ENCODE measurements at places on chromosomes 5 and 9.

GRCh38 chr5:108171759-108172158 is 210.1 kb downstream of the FBXL17 start:
- DNase-seq, result no peak

- DNase-seq, result peak; percentile 81
Measured at GRCh38 chr5:115838885-115839518, 2.4 kb downstream of the ATG12 start.

GRCh38 chr5:78926252-78926651 is 58.9 kb downstream of the ARSB start:
- DNase-seq, result no peak

GRCh38 chr5:109709225-109709624 is 19.5 kb downstream of the MAN2A1 start:
- DNase-seq, result no peak

- DNase-seq, result no peak
Measured at GRCh38 chr5:74422671-74423070, 217.9 kb downstream of the ENC1 start.

DNA sequence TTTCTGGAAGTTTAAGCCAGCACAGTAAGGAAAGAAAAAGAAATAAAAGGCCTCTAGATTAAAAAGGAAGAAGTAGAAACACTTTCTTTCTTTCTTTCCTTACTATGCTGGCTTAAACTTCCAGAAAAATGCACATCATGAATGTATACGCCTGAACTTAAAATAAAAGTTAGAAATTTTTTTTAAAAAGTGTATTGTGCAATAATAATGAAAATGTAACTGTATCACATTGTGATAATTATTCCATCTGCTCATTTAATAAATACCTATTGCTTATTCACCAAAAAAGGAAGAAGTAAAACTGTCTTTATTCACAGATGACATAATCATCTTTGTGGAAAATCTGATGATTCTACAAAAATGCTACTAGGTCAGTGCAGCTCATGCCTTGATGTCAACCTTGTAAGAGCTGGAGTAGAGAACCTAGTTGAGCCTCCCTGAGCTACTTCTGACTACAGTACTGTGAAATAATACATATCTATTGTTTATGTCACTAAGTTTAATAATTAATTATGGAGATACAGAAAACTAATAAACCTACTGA is 49.4 kb downstream of the MCTP1 start:
- DNase-seq, result no peak

GRCh38 chr5:164204338-164204946 is 699.0 kb downstream of the MAT2B start:
- no peak for DNase-seq

GRCh38 chr5:32308946-32309345 is 3.8 kb downstream of the MTMR12 start:
- no peak for DNase-seq

DNA sequence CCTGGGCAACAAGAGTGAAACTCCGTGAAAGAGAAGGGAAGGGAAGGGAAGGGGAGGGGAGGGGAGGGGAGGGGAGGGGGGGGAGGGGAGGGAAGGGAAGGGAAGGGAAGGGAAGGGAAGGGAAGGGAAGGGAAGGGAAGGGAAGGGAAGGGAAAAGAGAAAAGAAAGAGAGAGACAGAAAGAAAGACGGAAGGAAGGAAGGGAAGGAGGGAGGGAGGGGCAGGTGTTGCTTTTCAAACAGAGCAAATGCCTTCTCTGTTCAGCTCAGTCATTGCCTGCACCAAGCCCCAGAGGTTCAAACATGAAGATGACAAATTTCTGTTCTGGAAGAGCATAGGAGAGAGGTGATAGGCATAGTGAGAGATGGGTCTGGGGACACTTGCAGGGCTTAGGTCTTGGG is 330.0 kb downstream of the DRD1 start:
- no peak for DNase-seq

- DNase-seq, result no peak
Measured at GRCh38 chr5:95826949-95827891, 4.7 kb upstream of the GLRX start.

DNA sequence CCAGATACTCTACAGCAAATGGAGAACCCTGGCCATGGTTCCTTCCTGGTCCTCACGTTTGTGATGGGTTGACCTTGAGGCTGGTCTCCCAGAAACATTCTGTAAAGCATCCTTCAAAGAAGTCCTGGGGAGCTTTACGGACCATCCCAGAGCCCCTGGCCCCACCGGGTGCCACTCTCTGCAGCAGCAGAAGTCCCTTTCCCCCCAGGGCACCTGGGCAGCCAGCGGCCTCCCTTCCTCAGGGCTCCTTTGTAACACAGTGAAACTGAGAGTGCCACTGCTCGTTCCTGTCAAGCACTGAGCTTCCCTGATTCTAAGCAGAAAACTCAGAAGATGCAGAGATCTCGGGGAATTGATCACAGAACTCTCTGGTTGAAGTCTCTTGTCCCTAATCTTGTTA is 104.3 kb downstream of the ENTREP1 start:
- no peak for DNase-seq

GRCh38 chr5:154367101-154367500 is 78.7 kb upstream of the SAP30L start:
- DNase-seq, result no peak

- no peak for DNase-seq
Measured at GRCh38 chr9:96033896-96034295, 158.4 kb downstream of the ERCC6L2 start.

DNA sequence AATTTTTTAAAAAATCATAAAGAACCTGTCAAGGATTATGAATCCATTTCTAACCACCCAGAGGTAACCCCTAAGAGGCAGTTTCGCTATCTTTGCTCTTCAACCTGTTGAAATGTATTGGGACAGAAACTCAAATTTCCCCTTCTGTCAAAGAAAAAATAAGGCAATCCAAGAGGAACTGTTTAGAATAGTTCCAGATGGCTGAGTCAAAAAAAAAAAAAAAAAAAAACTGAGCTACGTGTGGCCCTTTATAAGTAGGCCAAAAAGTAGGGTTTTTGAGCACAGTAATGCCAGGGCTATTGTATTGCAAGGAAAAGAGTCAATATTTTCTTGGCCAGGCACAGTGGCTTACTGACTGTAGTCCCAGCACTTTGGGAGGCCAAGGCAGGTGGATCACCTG is 94.9 kb downstream of the RAD23B start:
- DNase-seq, result no peak

DNA sequence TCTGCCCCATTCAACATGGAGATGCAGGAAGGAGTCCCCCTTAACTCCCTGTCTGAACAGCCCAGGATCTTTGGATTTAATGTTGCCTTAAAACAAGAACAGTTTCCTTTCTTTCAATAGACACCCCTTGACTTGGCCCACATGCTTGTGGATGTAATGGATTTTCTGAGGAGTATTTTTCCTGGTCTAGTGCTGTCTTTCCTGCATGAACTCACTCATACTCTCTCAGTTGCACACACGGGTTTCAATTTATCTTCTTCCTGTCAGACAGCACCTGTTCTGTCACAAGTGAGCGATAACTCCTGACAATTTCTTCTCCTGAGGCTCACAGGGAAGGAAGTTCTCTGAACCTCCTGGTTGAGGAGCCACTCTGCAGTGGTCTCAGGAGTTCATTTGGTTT is 85.1 kb downstream of the ACER2 start:
- DNase-seq, result no peak

GRCh38 chr5:443239-444151 is 519 bp downstream of the EXOC3 start:
- DNase-seq, result peak; percentile 42

DNA sequence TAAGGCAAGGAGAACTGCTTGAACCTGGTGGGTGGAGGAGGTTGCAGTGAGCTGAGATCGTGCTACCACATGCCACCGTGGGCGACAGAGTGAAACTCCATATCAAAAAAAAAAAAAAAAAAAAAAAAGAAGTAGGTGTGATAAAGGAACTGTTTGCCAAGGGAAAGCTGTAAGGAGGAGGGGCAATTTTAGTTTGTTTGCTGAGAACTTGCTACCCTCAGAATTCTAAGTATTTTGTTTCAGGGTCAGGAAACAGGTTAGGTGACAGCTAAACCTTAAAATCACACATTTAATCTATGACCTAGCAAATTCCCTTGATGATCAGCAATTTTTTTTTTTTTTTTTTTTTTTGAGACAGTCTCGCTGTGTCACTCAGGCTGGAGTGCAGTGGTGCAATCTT is 7.2 kb upstream of the ARRDC3 start:
- DNase-seq, result peak; percentile 56

- DNase-seq, result no peak
Measured at GRCh38 chr9:15738011-15738410, 185.2 kb downstream of the CCDC171 start.

- DNase-seq, result no peak
Measured at GRCh38 chr5:124729720-124730359, 16.6 kb downstream of the ZNF608 start.

DNA sequence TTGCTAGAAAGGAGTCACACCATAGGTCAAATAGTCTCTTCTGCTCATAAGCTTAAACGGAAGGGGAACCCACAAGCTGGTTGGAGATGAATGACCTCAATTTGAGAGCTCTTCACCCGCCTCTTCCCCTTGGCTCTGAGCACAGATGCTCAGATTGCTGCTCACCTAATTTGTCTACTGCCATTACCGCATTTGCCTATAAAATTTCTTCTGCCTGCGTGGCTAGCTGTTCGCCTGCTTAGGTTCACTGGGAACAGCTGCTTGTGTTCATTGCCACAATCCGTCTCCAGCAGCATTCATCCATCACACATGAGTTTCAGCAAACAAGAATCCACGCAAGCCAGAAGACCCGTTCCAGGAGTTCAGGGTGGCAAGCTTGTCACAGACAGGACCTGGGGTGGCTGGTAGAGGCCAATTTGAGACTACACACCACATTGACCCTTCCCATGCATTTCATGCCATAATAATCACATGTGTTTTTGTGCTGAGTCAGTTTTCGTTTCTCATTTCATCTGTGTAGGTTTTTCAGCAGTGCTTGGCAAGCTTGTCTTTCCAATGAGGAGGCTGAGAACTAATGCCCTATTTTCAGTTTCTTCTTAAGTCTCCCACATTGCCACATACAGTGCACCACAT is 50.2 kb upstream of the DNAH5 start:
- no peak for DNase-seq

DNA sequence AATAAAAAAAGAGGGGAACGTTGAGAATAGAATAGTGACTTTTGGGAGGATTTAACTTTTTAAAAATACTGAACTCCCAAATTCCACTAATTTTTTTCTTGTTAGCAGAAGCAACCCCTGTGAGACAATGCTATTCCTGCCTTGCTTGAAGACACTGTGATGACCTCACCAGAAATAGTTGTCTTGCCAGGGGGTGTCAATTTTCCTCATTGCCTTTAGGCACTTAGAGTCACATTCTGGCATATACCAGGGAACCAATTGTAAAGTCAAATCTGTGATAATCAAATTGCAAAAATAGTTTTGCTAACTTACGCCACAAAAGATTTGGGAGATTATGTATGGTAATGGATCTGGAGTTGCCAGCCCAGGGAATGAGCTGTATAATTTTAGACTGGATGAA is 42.8 kb upstream of the RPS23 start:
- no peak for DNase-seq

GRCh38 chr9:8447601-8448000 is 648.0 kb upstream of the DMAC1 start:
- DNase-seq, result no peak

DNA sequence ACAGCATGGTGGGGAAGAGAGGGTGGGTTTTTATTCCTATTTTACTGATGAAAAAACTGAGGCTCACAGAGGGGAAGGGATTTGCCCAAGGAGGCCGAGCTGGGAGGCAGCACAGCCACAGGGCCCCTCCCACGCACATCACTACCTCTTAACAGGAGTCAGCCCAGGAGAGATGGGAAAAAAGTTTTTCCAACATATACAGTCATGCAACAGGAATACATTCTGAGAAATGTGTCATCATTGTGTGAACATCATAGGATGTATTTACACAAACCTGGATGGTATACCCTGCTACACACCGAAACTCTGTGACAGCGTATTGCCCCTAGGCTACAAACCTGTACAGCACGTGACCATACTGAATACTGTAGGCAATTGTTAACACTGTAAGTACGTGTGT is 11.6 kb downstream of the TRAF1 start:
- DNase-seq, result no peak

DNA sequence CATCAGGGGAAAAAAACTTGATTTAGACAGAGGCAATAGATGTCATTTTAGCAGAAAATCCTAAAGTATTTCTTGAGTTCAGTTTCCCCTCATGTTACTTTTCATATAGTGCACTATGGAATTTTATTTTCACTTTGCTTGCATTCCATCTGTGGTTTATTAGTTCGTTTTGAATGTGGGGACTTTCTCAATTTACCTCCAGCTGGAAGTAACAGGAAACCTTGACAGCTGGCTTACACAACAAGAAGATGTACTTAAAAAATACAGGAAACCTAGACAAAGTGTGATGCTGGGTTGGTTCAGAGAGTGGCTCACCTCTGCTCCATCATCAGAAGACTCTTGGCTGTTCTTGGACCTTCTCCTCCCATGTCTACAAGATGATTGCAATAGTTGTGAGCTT is 567.0 kb downstream of the CETN3 start:
- no peak for DNase-seq

DNA sequence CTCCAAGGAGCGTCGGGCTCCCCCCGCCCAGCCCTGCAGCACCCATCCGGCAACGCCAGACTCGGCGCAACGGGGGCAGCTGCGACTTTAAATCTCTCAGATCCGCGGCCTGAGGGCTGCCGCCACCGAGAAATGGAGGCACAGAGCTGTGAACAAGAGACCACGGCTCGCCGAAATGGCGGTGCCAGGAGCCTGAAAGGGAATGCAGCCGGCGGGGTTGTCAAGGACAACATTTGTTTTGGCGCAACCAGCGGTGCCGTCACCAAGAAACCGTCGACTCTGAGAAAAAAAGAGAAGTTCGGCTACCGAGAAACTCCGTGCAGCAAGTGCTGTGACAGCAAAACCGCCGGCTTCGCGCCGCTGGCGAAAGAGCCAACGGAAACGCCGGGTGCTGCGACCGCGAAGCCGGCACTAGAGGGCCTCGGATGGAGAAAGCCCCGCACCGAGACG is 2.1 kb upstream of the ANXA2R start:
- peak; percentile 92 for DNase-seq

- DNase-seq, result peak; percentile 36
Measured at GRCh38 chr5:52989781-52990527, 802 bp downstream of the ITGA2 start.

DNA sequence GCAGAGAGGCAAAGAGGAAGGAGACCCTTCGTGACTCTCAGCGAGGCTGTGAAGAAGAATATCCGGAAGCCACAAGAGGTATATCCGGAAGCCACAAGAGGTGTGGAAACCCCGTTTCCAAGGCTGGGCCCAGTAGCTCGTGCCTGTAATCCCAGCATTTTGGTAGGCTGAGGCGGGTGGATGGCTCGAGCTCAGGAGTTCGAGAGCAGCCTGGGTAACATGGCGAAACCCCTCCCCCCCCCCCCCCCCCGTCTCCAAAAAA is 612 bp upstream of the BBLN start:
- DNase-seq, result peak; percentile 78

GRCh38 chr5:62341783-62342475 is 35.9 kb downstream of the KIF2A start:
- peak; percentile 29 for DNase-seq

GRCh38 chr9:21579743-21580142 is 97.6 kb upstream of the IFNE start:
- DNase-seq, result no peak

- no peak for DNase-seq
Measured at GRCh38 chr5:10581867-10582511, 18.1 kb downstream of the ANKRD33B start.

All from CD4-positive, alpha-beta T cell treated with Interleukin-17A for 1 hour (primary cell).